Activated CD4-positive, CD25-positive, alpha-beta regulatory T cell treated with anti-CD3 and anti-CD28 coated beads, Interleukin-2, amount 50 U/mL, for 16 hours (primary cell): ENCODE measurements at places on chromosomes 4 and X.

DNA sequence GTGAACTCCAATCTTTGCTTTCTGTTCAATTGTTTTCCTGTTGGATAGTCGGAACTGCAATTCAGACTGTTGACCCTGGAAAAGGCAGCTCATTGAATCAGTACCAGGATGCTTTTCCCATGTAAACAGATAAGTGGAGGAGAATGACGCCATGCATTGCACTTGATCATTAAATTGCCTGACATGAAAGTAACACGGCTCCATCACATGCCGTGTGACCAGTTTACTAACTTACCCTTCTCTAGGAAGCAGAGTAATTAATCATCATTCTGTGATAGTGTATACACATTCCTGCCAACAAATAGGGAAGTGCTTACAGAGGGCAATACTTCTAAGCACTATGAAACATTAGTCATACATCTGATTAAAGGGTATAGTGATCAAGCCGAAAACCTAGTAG is 101.4 kb downstream of the PPARGC1A start:
- DNase-seq = no peak

DNA sequence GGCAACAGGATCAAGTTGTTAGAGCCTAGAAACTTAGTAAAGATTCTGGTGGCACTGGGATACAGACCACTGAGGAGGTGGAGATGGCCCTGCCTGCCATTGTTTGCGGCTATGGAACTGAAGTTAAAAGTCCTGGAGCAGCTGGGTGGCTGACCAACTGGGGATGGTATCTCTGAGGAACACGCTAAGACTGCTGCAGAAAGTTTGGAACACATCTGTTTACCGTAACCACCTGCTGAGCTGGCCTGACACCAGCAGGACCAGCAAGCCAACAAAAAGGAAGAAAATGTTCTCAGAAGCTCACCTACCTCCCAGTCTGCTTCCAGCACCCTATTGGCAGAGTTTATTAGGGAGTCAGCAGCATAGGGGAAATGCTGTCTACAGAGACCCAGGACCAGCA is 17.4 kb upstream of the PACRGL start:
- no peak for DNase-seq

GRCh38 chr4:114040319-114041116 is 61.1 kb upstream of the ARSJ start:
- DNase-seq = no peak

DNA sequence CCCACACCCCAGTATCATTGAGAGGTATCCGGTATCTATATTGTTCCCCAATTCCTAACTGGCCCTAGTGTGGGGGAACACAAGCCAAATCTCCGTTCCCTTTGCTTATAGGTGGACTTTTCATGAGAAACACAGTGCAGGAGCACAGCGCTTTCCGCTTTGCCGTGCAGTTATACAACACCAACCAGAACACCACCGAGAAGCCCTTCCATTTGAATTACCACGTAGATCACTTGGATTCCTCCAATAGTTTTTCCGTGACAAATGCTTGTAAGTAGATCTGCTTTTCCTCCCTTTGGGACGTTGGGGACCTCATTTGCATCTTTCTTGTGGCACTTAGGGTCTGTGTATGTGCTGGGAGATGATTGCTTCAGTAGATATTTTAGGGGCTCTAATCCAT is 1.6 kb downstream of the GRIA3 start:
- no peak for DNase-seq

DNA sequence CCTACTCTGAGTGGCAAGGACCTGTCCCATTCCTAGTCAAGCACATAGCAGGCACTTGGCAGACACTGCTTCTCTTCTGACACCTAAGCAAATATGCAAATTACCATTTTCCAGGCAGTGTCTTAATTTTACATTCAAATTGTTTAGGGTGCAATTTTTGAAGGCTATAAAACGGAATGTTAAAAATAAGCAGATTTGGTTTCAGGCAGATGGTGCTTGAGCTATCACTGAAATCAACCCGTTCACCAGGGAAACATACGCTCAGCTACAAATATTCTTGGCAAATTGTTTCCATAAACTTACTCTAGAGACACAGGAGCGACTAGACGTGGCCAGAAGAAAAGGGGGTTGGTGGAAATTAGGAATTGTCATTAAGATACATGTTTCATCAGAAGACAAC is 45.7 kb downstream of the BEND2 start:
- no peak for DNase-seq

DNA sequence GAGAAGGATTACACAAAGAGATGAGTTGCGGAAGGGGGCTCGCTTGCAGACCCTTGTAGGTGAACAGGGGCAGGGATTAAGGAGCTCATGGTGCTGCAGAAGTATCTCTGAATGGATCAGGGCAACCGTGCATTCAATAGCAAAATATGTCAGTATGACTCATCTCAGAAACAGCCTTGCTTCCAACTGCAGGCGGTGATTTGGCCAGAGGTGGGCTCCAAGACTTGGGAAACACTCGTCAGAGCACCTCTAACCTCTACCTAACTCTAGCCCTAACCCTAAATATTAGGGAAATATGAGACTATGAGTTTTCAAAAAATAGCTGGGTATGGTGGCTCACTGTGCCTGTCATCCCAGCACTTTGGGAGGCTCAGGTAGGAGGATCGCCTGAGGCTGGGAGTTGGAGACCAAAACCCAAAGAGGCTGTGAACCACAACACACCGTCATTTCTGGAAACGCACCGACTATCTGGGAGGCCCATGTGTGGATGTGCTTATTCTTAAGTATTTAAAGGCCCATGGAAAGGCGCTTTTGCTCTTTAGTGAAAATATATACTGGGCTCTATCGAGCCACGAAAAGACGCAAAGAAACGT is 102.6 kb downstream of the DHRSX start:
- DNase-seq = no peak

DNA sequence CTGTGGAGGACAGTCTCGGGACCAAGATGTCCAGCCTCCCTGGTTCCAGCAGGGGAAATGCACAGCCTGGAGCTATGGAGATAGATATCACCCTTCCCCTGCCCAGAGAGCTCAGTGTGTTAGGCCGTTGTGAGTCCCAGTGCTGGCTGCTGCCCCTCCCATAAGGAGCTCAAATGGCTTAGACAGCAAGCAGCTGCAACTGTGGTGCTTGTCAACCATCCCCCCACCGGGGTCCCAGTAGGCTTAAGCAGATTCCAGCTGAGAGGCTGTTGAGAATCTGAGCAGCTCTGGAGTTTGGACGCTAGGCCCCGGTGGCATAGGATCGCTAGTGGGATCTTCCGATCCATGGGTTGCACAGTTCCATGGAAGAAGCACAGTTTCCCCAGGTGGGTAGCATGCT is 181.8 kb upstream of the POF1B start:
- DNase-seq = no peak

GRCh38 chr4:172109466-172109865 is 296.3 kb downstream of the GALNTL6 start:
- no peak for DNase-seq

GRCh38 chrX:65644621-65645289 is 22.7 kb upstream of the MSN start:
- DNase-seq = no peak

GRCh38 chr4:2064276-2064991 is 5.3 kb downstream of the NAT8L start:
- DNase-seq = no peak

- no peak for DNase-seq
Observed at GRCh38 chrX:23554304-23554703, 113.0 kb upstream of the PRDX4 start.

GRCh38 chrX:107730991-107731766 is 44.4 kb downstream of the TSC22D3 start:
- no peak for DNase-seq

DNA sequence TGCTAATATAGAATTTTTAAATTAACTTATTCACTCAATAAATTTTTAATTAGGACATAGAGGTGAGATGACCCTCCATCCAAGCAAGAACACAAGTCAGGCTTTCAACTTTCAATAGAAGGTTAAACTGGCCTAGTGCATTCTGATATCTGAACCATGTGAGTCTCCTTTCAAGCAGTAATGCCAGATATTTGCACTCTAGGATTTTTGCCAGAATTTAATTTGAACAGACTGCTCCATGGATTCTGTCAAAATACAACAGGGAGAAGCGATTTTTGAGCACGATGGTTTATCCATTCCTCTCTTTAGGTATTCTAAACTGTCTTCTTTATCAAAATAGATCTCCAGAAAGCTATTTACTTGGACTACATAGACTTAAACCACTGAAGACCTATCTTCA is 72.0 kb upstream of the DCLK2 start:
- DNase-seq = no peak

- DNase-seq = peak; percentile 26
Observed at GRCh38 chr4:51831133-51831532, 11.8 kb upstream of the DCUN1D4 start.

DNA sequence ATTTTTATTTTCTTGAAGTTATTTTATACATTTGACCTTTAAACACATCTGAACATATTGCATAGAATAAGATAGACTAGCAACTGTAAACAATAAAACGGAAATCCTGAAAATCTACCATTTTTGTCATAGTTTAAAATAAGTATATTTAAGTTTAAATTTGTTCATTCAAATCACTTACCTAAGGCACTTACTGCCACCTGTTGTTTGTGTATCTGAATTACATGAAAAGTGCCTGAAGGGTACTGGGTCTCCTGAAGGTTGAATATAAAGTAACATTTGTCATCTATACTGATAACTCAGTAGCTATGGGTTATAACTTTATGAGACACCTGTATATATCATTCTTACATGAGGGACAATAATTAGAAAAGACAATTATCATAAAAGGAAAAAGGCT is 38.6 kb downstream of the TRPC5 start:
- DNase-seq = no peak
